ENCODE measurements at places on chromosomes 3 and 15.

- no peak for DNase-seq
Observed at GRCh38 chr15:60213377-60214000, 184.3 kb downstream of the ANXA2 start.

DNA sequence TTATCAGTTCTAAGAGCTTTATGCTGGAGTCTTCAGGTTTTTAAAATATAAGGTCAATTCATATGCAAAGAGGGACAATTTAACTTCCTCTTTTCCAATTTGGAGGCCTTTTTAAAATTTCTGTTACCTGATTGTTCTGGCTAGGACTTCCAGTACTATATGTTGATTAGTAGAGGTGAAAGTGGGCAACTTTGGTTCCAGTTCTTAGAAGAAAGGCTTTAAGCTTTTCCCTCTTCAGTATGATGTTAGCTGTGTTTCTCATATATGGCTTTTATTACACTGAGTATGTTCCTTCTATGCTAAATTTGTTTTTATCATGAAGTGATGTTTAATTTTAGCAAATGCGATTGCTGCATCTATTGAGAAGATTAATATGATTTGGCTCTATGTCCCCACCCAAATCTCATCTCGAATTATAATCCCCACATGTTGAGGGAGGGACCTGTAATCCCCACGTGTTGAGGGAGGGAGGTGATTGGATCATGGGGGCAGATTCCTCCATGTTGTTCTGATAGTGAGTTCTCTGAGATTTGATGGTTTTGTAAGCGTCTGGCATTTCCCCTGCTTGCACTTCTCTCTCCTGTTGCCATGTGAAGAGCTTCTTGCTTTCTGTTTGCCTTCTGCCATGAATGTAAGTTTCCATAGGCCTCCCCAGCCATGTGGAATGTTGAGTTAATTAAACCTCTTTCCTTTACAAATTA lies 33.8 kb downstream of the FAIM start:
- DNase-seq = no peak

- no peak for DNase-seq
Observed at GRCh38 chr3:59886790-59887189, 837.0 kb upstream of the CFAP20DC start.

- no peak for DNase-seq
Observed at GRCh38 chr3:20914310-20914709, 728.3 kb upstream of the SGO1 start.

GRCh38 chr3:32147933-32148332 lies 41.5 kb downstream of the GPD1L start:
- no peak for DNase-seq

DNA sequence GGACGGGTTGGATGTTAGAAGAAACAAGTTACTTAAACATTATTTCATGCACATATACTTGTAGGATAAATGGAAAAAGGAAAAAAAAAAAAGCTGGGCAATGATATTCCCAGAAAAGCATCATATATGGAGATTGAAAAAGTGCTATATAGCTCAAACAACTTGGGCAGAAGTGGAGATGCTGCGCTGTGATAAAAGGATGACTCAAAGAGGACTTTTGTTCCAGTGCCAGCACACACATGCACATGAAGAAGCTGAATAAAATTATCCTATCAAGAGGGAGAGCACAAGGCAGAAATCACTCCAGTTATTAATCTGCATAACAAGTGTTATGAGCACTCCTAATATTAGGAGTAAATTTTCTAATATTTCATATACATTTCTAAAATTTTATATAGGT lies 30.9 kb downstream of the FRMD4B start:
- DNase-seq = no peak

GRCh38 chr3:51777985-51778384 lies 1.1 kb downstream of the IQCF6 start:
- DNase-seq = no peak

DNA sequence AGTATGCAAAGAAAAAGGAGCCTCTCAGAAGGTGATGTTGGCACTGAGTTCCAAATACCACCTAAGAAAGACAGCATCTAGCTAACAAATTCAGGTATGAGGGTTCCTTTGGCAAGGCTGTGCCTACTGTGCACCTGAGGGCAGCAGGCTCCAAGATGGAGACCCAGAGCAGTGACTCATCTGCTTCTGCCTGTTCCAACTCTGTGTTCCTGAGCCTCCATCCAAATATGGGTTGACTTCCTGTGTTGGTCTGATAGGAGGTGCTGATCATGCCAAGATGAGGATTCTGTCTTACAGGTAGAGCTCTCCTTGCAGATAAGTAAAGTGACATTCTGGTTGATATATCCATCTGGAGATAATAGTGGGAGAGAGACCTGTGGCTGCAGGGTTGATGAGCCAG lies 26.0 kb downstream of the SV2B start:
- no peak for DNase-seq

DNA sequence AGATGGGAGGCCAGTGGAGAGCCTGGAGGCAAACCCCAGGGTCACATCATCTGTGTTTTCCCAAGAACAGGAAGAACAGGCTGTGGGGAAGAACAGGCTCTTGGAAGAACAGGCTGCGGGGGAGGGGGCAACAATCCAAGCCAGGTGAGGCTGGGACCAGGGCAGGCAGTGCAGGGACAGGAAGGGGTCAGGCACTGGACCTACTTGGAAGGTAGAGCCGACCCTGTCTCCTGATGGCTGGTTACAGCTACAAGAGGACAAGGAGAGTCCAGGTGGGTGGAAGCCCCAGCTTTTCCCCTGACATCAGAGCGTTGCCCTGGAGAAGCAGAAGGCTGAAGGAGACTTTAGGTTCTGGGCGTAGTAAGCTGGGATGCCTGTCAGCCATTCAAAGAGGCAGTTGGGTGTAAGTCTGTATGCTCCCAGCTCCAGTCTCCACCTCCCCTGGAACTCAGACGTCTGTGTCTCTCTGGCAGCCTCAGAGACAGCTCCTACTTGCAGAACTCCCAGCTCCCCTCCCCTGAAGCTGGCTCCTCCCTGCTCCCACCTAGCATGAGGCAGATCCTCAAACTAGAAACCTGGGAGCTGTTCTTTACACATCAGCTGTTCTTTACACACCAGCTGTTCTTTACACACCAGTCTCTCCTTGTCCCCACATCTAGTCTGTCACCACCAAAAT lies 130.9 kb downstream of the DNAJB8 start:
- DNase-seq = peak; percentile 39

- no peak for DNase-seq
Observed at GRCh38 chr3:125115640-125116039, 59.8 kb upstream of the HEG1 start.

- DNase-seq = no peak
Observed at GRCh38 chr15:29065571-29065970, 179.8 kb downstream of the APBA2 start.

GRCh38 chr15:93146601-93147000 lies 57.6 kb upstream of the RGMA start:
- DNase-seq = no peak

DNA sequence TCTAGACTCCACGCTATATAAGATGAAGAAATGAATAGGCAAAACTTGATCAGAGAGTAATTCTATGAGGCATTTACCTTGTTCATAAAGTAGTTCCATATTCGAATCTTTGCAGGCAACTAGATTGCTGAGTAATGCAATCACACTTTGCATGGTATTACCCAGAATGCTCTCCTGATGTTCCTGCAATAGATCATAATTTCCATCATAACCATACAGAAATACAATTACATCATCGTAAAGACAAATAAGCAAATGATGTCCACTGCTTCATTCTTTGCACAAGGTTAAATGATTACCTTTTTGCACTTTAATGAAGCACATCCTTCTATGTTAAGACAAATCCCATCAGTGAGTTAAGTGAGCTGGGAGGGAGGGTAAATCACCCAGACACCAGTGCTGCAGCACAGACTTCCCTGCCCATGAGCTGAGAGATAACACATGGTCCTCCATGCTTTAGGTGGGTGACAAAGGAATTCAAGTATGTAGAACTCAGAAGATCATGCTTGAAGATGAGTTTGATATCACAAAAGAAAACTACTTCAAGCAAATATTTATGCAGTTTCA lies 366.7 kb downstream of the CTNNB1 start:
- DNase-seq = no peak

GRCh38 chr3:13013151-13013561 lies 60.1 kb downstream of the IQSEC1 start:
- no peak for DNase-seq

DNA sequence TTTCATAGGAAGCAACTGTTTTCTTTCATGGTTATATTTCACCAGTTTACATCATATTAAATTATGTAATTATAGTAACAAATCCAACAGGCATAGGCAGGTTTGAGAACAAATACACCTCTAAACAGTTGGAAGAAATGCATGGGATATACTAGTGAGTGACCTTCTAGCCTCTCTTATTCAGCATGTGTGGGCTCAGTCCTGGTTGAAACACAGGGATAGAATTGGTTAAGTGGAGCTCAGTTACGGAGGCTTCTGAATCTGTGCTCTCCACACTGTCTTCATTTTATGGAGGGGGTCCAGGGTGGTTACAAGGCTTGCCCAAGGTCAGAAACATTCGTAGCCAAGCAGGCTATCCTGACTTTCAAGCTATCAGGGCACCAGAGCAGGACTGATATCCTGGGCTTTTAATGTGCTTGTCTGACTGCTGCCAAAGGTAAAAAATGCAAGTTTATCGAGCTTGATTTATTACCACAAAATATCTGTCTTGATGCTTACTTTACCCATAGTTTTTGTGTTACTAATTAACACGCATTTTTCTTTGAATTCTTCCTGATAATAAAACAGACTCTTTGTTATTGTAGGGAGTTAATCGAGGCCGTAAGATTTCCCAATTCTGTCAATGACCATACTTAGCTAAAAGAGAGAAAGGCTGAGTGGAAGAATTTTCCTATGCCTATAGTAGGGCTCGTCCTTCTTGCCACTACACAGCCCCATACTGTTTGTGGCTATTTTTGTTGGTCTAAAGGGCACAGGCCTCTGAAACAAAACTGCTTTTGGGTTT lies 89.6 kb downstream of the FILIP1L start:
- DNase-seq = no peak

DNA sequence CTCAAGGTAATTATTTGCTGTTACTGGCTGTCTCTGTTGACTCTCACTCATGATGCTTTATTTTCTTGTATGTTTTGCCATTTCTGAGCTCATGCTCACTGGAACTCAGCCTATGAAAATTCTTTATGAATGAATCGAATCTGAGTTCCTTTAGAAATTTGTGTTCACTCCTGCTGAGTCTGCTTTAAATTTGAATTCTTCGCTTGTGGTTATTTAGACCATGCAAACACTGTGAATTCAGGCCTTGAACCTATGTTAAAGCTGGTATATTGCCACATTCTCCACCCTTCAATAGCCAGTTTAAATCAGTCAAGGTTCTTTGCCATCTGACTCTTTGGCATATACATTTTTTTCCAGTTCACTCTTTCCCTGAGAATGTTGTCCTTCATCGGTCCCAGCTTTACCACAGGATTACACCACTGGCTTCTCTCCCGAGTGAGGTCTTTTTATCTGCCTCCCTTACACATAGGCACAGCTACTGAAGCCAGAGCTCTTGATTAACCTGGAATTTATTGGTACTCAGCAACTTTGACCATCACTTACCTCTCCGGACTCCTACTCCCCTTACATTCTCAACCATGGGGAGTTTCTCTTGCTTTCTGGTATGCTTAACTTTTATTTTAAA lies 400.6 kb downstream of the VPS13C start:
- no peak for DNase-seq

DNA sequence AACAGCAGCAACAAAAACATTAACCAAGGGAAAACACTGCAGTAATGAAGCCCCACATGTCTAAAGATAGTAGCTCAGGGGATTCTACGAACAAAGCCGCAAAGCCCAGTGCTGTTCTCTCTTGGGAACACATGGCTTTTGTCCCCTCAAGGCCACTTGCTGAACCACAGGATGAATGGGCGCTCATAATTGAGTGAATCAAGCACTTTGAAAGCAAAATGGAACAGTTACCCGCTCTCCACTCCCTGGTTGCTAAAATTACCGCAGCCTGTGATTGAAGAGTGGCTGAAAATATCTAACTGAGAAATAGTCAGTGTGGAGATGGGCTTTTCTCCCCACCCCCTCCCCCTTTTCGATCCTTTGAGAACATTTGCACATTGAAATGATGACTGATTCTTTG lies 39.6 kb downstream of the RASGRF1 start:
- no peak for DNase-seq

DNA sequence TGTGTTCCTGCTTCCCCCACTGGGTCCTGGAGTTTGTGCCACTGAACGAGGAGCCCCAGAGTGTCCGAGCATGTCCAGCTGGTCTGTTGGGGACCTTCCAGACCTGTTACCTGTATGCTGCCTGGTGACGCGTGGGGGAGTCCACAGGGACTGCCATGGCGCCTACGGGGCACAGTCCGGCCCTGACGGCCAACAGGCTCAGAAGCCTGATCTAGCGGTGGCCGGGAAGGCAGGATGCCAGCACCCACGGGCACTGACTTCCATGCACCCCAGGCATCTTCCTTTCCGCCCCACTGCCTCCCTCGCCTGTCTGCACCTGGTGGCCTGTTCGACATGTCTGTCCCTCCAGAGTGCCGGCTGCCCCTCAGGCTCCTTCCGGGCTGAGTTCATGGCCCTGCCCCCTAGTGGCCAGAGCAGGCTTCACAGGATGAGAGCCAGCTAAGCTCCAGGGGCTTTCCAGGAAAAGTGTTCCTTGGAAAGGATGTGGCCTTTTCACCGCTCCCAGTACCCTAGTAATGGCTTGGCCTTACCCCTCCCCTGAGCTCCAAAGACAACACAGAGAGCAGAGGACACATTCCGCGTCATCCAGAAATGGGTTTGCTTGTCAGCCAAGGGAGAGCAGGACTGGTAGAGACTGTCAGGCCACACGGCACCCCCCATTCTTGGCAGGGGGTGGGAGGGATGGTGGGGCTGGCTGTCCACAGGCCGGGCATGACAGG lies 35.7 kb downstream of the NGRN start:
- peak; percentile 92 for DNase-seq

DNA sequence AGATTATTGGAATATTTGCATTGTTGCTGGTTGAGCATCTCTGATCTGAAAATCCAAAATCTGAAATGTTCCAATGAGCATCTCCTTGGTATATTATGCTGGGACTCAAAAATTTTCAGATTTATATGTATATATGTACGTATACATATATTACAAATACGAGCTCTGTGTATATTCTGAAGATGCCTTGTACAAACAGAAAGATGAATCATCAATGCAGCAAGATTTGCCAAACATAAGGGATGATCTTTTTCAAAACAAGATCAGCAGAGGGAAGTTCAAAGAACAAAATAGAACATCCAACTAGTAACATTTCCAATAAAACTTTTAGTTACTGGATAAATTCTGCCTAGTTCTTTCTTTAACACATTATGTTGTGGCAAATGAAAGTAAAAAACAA lies 42.5 kb downstream of the HERC1 start:
- no peak for DNase-seq

DNA sequence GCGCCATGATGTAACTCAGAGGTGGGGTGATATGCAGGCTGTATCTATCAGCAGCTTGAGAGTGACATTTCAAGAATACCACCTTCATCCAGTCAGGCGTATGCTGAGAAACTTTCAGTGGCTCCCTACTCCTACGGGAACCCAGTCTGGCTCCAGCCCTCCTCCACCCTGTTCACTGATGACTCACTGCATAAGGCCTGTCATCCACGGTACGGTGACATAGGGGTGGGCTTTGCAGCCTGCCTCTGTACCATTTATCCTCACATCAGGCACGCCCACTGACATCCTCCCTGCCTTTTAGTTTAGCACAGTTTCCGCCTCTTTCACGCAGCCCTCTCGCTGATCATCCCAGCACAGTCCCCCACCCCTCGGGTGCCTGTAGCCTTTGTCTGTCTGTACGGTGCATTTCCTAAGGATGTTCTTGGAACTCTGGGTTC lies 11.7 kb downstream of the PXYLP1 start:
- DNase-seq = no peak
